ENCODE measurements at places on chromosomes 1 and 21. TPM values are rescaled to one million over a fixed set of nuclear protein-coding genes. Genes with fewer than 3 reads are reported as not detected.

The GBP7 gene
- total RNA-seq, result not detected

The APOBEC4 gene
- not detected for total RNA-seq

The SHISAL2A gene
- 5.0 TPM for total RNA-seq

The S100A9 gene
- total RNA-seq, result not detected

The PRAMEF2 gene
- not detected for total RNA-seq

The EDN2 gene
- not detected for total RNA-seq

The FAM163A gene
- not detected for total RNA-seq

The FAM110D gene
- total RNA-seq, result 0.09 TPM

The LEFTY2 gene
- not detected for total RNA-seq

The MYOC gene
- total RNA-seq, result not detected

The CD58 gene
- 31.0 TPM for total RNA-seq

The HES3 gene
- not detected for total RNA-seq

The PTGFRN gene
- total RNA-seq, result 35.6 TPM

The NFIA gene
- 0.63 TPM for total RNA-seq

The ZNF697 gene
- 4.8 TPM for total RNA-seq

The AMY1B gene
- total RNA-seq, result not detected

The MAB21L3 gene
- total RNA-seq, result not detected

The COL16A1 gene
- not detected for total RNA-seq

The GPX7 gene
- total RNA-seq, result 29.4 TPM

The SPSB1 gene
- total RNA-seq, result 6.2 TPM

The ARHGEF19 gene
- 8.8 TPM for total RNA-seq

The ANGPTL1 gene
- not detected for total RNA-seq

The TMEM52 gene
- total RNA-seq, result 1.1 TPM

The PADI1 gene
- total RNA-seq, result not detected

The SMPDL3B gene
- total RNA-seq, result 0.30 TPM

The LACTBL1 gene
- total RNA-seq, result not detected

The KCNA3 gene
- 29.5 TPM for total RNA-seq

The OR2T29 gene
- not detected for total RNA-seq

The TNFRSF8 gene
- 35.1 TPM for total RNA-seq

The IL6R gene
- 3.3 TPM for total RNA-seq

The SLC1A7 gene
- not detected for total RNA-seq

The ZBTB37 gene
- total RNA-seq, result 8.7 TPM

The GOLT1A gene
- total RNA-seq, result not detected

The MANEAL gene
- total RNA-seq, result 2.7 TPM

The GNAT2 gene
- 0.33 TPM for total RNA-seq

The ARMH1 gene
- total RNA-seq, result 133 TPM

The BLACAT1 gene
- 0.17 TPM for total RNA-seq

The PFKFB2 gene
- 2.6 TPM for total RNA-seq

The UBASH3A gene
- total RNA-seq, result 65.7 TPM

The KRTAP10-11 gene
- total RNA-seq, result not detected
